Mesenchymal stem cell (in vitro differentiated cells and primary cell): ENCODE measurements at places on chromosomes 1 and 21.

DNA sequence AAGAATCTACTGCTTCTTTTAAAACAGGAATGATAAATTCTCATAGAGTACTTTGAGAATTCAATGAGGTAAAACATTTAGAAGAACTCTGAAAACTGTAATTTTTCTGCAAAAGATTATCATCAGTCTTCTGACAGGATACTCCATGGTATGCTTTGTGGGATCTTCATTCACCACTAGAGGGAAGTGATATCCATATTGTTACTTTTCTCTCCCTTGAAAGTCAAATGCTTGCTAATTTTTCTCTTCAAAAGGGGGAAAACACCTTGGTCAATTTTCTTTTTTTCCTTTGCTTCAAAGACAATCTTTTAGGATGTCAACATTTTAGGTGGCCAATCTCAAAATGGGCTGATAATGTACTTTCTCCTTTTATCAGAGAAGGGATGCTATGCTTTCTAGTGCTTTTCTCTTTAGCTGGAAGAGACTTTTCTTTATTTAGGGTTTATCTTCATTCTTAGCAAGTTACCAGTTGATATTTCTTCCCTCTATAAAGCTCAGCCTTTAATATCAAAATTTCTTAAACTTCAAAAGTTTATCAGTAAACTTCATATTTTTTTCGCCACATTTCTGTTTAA is 95.5 kb downstream of the NEGR1 start:
- peak; percentile 30 for DNase-seq

DNA sequence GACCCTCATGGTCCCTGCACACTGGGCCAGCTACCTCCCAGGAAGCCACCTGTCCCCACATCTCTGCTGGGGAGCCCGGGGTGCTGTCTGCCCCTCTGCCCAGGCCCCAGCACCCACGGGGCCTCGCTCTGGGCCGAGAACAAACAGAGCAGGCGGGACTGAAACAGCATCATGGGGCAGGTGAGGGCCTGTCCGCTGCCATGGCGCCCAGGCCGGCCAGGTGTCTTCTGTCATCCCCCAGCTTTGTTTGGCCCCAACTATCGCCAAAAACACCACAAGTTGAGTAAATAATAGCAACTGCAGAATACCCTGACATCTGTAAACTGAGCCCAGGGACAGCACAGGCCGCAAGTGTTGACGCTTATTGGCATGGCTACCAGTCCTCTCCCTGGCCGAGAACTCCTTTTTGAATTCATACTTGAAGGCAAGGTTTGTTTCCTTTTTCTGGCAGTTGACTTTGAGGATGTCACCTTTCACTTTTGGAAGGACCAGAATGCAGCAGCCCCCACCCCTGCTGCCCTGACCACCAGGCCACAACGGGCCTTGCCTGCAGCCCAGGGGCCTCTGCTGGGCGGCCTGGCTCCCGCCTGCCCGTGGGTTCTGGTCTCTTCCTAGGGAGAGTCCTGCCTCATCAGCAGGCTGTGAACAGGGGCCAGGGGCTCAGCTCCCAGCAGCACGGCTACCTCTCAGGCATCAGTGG is 152.7 kb downstream of the CASZ1 start:
- DNase-seq, result no peak

GRCh38 chr1:217090060-217090911 is 367.1 kb upstream of the ESRRG start:
- no peak for DNase-seq

DNA sequence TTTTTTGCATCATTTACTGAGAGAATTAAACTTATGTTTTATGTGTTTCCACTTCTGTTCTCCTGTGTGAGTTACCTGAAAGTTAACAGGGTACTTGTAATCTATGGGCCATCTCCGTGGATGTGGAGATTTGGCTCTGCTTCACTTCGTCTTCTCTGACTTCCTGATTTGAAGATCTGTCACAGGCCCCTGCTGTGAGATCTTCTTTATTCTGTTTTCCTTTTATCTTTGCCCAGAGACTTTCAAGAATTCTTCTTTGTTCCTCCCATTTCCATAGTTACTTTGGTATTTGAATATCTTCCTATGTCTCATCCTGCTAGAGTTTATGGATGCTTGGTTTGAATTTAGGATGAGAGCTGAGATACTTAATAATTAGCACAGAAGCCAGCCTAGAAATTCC is 35.4 kb upstream of the PKN2 start:
- DNase-seq, result no peak

GRCh38 chr1:102572637-102573036 is 535.7 kb downstream of the COL11A1 start:
- DNase-seq, result no peak

DNA sequence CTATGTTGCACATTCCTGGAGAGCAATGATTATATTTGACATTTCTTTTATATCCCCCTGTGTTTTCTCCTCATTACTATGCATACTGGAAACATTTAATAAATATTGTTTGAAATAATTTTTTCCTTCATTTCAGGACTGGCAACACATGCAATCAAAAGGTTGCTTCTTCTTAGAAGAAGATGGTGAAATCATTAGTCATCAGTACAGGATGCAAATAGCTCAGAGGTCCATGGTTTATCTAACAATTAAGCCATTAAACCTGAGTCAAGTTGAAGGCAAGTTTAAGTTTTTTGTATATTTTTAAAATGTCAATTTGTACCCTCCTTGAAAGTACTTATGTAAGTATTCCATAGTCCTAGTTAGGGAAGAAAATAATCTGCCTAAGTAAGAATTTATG is 22.5 kb downstream of the EFCAB7 start:
- peak; percentile 36 for DNase-seq

DNA sequence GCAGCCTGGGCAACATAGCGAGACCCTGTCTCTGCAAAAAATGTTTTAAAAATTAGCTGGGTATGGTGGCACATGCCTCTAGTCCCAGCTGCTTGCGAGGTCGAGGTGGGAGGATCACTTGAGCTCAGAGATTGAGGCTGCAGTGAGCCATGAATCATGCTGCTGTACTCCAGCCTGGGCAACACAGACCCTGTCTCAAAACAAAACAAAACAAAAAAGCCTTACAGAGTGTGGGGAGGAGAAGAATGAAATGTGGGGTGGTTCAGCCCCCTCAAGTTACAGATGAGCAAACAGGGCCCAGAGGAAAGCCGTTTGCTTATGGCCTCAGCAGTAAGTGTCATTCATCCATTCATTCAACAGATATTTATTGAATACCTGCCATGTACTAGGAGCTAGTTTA is 40.7 kb downstream of the RPS6KA1 start:
- DNase-seq, result no peak

- DNase-seq, result no peak
Observed at GRCh38 chr21:41647806-41648561, 118.9 kb downstream of the RIPK4 start.

GRCh38 chr1:171286032-171286705 is 27.8 kb upstream of the FMO4 start:
- no peak for DNase-seq

GRCh38 chr1:14263671-14264070 is 334.8 kb upstream of the KAZN start:
- no peak for DNase-seq

DNA sequence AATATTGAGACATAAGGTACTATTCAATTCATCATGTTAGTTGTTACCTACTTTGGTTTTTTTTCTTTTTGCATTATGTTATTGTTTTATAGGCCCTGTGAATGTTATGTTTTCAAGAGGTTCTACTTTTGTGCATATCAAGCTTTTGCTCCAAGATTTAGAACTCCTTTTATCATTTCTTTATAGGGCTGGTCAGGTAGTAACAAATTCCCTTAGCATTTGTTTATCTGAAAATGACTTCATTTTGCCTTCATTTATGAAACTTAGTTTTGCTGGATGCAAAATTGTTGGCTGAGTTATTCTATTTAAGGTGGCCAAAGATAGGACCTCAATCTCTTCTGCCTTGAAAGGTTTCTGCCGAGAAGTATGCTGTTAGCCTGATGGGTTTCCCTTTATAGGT is 21.3 kb upstream of the MAB21L3 start:
- no peak for DNase-seq

DNA sequence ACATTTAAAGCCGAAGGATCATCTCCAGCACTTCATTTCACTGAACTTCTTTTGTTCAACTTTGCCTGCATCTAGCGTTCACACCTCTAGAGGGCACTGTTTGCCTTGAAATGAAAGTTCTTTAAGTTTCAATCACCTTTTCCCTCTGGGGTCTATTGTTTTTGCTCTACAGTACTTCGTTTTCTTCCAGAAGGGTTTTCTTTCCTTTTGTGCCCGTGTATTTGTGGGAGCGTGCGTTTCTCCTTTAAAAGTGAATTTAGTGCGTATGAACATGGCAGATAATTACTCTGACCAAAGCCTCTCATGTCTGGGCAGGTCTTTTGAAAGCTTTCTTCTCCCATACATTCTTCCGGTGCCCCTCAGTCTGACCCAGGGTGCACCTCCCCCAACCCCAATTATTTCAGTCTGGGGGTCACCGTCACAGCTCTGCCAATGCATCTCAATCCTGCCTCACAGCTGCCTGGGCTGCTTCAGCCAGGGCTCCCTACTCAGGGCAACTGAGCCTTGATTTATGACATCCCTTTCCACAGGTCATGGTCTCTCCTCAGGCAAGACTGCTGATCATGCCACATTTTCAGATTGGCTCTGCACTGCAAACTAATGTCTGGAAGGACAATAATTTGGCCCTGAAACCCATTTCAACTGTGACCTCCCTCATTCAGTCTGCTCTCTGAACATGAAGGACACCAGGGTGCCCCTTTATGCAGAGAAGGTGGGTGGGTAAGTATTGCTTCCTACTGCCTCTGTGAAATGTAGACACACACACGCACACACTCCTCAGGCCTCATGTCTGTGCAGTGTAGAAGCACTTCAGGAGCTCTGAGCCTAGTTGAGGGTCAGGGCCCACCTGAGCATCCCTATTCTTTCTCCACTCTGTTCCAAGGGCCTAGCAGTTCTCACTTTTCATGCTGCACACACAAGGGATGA is 88.6 kb downstream of the NUF2 start:
- peak; percentile 56 for DNase-seq

- DNase-seq, result no peak
Observed at GRCh38 chr1:150836129-150836773, 28.2 kb upstream of the CTSK start.

GRCh38 chr1:230609208-230609607 is 33.1 kb upstream of the COG2 start:
- no peak for DNase-seq

DNA sequence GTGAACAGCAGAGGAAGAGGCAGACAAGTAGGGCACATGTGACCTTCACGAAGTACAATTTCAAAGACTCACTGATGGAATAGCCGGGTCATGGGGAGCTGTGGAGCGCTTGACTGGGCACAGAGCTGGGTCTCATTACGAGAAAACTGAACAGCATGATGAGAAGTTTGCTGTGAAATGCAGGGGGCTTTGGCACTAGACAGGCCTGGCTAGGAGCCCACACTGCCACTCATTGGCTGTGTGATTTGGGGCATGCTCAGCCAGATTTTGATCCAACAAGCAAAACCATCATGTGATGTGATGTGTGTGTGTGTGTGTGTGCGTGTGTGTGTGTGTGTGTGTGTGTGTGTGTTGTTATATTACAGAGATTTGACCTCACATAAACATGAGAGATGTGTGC is 4.9 kb upstream of the IFNGR2 start:
- no peak for DNase-seq

DNA sequence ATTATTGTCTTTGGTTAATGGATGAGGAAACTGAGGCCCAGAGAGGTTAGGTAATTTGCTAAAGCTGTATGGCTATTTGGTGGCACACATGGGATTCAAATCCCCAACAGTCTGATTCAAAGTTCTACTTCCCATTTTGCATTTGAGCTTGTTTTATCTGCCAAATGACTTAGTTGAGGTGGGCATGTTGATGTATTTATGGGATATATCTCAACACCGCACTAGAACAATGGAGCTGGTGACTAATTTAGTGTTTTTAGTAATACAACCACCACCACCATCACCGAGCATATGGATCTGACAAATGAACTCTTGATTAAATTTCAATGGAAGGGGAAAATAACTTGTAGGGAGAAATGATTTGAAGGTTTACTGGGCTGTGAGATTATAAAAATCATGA is 26.8 kb downstream of the THEM4 start:
- DNase-seq, result no peak

GRCh38 chr1:201332616-201333335 is 44.7 kb downstream of the TNNT2 start:
- no peak for DNase-seq

GRCh38 chr1:180515857-180516388 is 13.5 kb upstream of the ACBD6 start:
- peak; percentile 87 for DNase-seq

- DNase-seq, result no peak
Observed at GRCh38 chr21:41762753-41763152, 4.1 kb downstream of the RIPK4 start.

- no peak for DNase-seq
Observed at GRCh38 chr1:17645068-17645911, 105.8 kb downstream of the ARHGEF10L start.

DNA sequence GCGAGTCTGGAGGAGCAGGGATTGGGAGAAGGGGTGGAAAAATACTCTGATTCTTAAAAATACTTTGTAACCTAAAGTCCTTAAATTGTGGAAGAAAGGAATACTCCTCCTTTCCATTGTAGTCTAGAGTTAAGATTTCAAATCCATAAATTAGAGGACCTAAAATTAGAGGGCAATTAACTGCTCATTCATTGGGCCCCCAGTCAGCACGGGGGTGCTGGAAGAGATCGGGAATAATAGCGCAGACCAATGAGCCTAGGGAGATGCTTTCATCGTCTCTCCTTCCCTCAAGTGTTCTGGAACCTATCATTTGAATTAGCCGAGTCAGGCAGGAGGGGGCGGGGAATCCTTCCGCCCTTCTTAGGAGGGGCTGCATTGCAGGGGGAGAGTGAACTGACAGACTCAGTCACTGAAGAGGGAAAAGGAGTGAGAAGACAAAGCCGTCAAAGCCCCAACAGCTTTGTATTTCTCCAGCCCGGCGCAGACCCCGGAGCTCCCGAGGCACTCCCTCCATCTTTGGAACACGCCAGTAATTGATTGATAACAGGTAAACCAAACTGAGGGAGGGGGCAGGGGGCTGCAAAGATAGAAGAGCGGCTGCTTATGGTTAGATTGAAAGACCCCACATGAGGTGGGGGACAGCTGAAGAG is at the start of gene MLLT11:
Gene MLLT11, plus strand, starts transcription at position 391 of the 650 bp plus-strand sequence. CDS start 6,828 bp downstream, outside the sequence.
- peak; percentile 91 for DNase-seq

DNA sequence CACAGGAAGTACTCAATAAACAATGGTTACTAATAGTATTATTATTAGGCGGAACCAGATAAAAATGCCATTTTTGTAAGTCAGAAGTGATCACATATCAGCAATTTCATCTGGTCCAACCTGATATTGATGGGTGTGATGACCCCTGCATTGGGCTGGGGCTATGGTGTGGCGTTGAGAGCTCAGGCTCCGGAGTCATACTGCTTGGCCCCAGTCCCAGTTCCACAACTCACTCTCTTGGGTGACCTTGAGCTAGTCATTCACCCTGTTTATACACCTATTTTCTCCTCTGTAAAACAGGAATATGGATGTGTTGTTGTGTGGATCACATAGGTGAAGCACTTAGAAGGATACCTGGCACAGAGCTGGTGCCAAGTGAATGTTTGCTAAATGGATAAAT is 229.4 kb upstream of the POU3F1 start:
- no peak for DNase-seq

DNA sequence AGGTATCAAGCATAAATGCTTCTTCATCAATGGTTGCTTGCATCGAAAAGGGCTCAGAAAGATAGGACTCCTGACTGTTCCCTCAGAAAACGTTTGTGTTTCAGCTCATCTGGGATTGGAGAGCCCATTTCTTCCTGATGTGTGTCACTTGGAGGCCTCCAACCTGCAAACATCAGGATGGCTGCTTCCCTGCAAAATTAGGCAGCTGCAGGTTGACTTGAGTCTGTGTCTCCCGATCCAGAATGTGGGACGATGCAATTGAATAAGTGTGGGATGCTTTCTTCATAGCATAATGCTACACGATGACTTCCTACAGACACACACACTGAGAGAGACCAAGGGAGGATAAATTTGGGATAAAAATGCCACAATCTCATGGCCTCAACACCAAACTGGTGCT is 42.2 kb downstream of the OLIG1 start:
- no peak for DNase-seq
